ENCODE measurements at places on chromosomes 12 and 14. TPM values are rescaled to one million over a fixed set of nuclear protein-coding genes. Genes with fewer than 3 reads are reported as not detected.

Gene MIP
- not detected for polyA plus RNA-seq

Gene RASAL1
- polyA plus RNA-seq: 0.27 TPM

Gene EIF2S3B
- polyA plus RNA-seq: 13.8 TPM

Gene COPS7A
- polyA plus RNA-seq: 54.8 TPM

Gene GPRC5D
- polyA plus RNA-seq: 0.82 TPM

Gene CD27
- 2.1 TPM for polyA plus RNA-seq

Gene IL23A
- polyA plus RNA-seq: 1.3 TPM

DNA sequence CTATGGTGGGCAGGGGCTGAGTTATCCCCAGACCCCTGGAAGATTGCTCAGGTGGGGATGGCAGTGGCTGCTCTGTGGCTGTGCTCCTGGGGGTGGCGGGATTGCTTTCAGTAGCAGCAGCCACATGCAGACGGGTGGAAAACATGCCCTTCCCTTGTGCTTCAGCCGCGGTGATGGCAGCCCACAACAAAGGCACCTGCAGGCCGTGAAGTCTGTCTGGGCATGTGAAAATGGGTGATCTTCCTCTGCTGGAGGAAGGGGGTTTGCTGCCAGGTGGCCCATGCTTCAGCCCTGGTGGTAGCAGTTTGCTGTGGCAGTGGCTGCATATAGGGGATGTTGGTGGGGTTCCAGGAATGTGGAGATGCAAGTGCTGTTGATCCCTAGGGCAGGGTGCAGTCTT is 326.2 kb upstream of the RGS6 start:
- H3K27ac ChIP-seq: no peak overlapping the region
- no peaks in the 10 kb centered on the region for H3K27me3 ChIP-seq
- no peaks in the 10 kb centered on the region for H3K36me3 ChIP-seq
- H3K4me3 ChIP-seq: no peak overlapping the region
- no peaks in the 10 kb centered on the region for H3K4me1 ChIP-seq

DNA sequence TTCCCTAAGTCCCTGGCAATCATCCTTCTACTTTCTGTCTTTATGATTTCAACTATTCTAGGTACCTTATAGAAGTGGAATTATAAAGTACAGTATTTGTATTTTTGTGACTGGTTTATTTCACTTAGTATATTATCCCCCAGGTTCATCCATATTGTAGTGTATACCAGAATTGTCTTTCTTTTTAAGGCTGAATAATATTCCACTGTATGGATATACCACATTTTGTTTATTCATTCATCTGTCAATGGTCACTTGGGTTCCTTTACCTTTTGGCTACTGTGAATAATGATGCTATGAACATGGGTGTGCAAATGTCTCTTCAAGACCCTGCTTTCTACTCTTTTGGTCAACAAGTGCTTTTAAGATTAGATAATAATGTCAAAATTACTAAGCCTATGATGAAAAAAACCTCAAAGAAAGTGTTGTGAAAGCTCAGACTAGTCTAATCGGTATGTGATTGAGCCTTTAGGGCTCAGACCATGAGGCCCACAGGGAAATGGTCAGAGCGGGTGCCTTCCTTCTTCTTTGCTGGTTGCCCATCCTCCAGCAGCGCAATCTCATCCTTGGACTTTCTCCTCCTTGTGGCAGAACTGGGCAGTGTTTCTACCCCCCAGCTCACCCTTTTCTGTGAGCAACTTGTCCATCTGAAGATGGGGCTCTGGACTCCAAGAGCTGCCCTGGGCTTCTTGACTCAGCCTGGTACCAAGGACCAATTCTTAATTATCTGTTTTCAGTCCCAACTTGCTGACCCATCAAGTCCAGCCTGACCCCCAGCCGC is 105.4 kb downstream of the TTC8 start:
- no peak overlapping the region for H3K27ac ChIP-seq
- DNase-seq: no peak
- H3K4me3 ChIP-seq: no peak overlapping the region
- H3K27me3 ChIP-seq: no peaks in the 10 kb centered on the region

DNA sequence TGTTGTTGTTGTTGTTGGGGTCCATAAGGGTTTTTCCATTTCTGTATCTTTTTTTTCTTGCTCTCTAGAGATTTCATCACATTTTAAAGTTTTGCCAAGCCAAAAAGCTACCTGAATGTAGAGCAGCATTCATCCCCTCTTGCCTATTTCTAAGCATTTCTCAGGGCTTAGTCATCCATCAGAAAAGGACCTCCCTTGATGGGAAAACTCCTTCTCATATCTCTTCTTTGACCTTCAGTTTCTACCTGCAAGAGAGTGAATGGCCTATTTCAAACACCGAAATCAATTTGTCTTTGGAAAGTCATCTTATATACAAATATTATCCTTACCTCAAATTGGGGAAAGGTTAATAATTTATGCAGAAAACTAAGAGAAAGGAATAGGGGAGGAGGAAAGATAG is 4.5 kb downstream of the MYBPC1 start:
- no peak overlapping the region for H3K4me3 ChIP-seq
- DNase-seq: no peak
- H3K36me3 ChIP-seq: no peaks in the 10 kb centered on the region
- H3K4me1 ChIP-seq: no peaks in the 10 kb centered on the region
- H3K27ac ChIP-seq: no peak overlapping the region

DNA sequence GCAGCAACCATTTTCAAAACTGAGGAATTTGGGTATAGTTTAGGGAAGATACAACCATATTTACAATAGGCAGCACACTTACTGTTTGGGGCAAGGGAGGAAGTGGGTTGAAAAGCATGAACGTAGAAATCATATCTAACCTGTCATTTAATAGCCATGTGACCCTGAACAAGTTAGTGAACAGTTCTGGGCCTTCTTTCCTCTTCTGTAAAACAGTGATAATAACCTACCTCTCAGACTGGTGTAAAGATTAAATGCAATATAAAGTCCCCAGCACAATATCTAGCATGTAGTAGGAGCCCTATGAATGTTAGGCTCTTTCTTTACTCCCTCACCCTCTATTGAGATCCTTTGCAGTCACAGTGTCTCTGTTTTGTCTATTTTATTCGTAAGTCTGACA is 33.5 kb downstream of the A2ML1 start:
- no peaks in the 10 kb centered on the region for H3K36me3 ChIP-seq
- no peak overlapping the region for H3K27ac ChIP-seq
- no peaks in the 10 kb centered on the region for H3K27me3 ChIP-seq
- H3K4me3 ChIP-seq: no peak overlapping the region

GRCh38 chr12:26564391-26564790 is 268.6 kb downstream of the ITPR2 start:
- no peak overlapping the region for H3K4me3 ChIP-seq
- no peaks in the 10 kb centered on the region for H3K36me3 ChIP-seq
- no peaks in the 10 kb centered on the region for H3K4me1 ChIP-seq
- H3K27me3 ChIP-seq: no peaks in the 10 kb centered on the region
- no peak overlapping the region for H3K27ac ChIP-seq
- DNase-seq: no peak

- no peaks in the 10 kb centered on the region for H3K4me1 ChIP-seq
- no peaks in the 10 kb centered on the region for H3K36me3 ChIP-seq
- no peaks in the 10 kb centered on the region for H3K27me3 ChIP-seq
- H3K27ac ChIP-seq: no peak overlapping the region
- no peak overlapping the region for H3K4me3 ChIP-seq
Observed at GRCh38 chr14:54591866-54592265, 24.9 kb downstream of the SAMD4A start.

DNA sequence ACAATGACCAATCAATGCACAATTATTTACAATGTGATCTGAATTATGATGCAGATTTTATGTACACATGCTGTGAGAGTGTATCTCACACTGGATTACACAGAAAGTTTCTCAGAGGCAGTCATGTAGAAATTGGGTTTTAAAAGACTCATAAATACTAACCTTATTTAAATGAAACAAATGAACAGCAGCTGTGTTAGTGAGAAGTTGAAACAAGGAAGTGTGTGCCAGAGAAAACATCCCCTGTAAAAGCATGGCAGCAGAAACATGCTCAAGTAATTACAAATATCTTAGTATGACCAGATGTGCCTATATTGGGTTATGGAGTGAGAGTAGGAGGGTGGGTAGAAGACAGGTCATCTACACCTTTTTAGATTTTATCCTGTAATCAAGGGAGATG is 723.7 kb downstream of the C12orf50 start:
- H3K36me3 ChIP-seq: no peaks in the 10 kb centered on the region
- H3K4me1 ChIP-seq: no peaks in the 10 kb centered on the region
- H3K27me3 ChIP-seq: no peaks in the 10 kb centered on the region
- no peak overlapping the region for H3K4me3 ChIP-seq
- no peak overlapping the region for H3K27ac ChIP-seq

GRCh38 chr12:89949457-89950195 is 241.0 kb upstream of the ATP2B1 start:
- peaks cover 8% of the 10 kb centered on the region for H3K4me1 ChIP-seq
- no peaks in the 10 kb centered on the region for H3K36me3 ChIP-seq
- DNase-seq: no peak
- H3K4me3 ChIP-seq: no peak overlapping the region
- peak overlapping the region; percentile 10 for H3K27ac ChIP-seq
- no peaks in the 10 kb centered on the region for H3K27me3 ChIP-seq

DNA sequence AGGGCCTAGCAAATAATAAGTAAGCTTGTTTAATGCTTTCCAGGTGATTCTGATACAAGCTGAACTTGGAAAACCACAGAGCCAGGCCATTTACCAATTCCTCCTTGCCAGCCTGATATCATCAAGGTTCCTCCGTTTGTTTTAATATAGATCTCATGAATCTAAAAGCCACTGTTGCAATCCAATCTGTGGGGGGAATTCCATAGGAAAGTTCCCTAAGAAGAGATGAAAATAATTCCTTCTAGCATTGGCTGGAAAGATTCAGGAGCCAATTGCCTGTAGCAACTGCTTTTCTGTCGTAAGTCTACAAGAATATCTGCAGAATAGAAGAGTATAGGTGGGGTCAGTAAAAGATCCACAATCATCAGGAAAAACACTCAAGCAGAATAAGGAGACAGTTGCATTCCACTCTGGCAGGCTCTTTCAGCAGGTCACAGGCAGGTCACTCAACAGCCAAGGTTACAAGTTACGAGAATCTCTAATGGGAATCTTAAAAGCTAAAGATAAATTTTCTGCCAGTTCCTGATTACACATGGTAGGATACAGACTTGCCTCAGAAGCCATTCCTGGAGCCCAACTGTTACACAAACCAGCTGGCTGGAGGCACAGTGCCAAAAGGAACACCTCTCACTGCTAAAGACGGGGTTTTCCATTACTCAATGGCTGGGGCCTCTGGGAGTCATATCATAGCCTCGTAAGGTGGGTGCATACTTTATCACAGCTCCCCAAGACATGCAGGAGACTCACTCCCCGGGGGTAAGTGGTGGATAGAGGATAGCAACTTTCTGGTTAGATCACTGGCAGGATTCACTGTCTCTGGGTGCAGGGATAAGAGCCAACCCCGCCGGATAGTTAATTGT is 43.6 kb downstream of the FGD6 start:
- H3K4me3 ChIP-seq: no peak overlapping the region
- no peaks in the 10 kb centered on the region for H3K27me3 ChIP-seq
- DNase-seq: no peak
- peak overlapping the region; percentile 10 for H3K27ac ChIP-seq

- no peaks in the 10 kb centered on the region for H3K36me3 ChIP-seq
- DNase-seq: no peak
- H3K27ac ChIP-seq: no peak overlapping the region
- H3K4me1 ChIP-seq: no peaks in the 10 kb centered on the region
- H3K27me3 ChIP-seq: no peaks in the 10 kb centered on the region
Observed at GRCh38 chr14:44564908-44565307, 57.8 kb upstream of the FSCB start.

GRCh38 chr14:94677213-94677612 is 65.0 kb downstream of the SERPINA3 start:
- H3K36me3 ChIP-seq: no peaks in the 10 kb centered on the region
- H3K4me3 ChIP-seq: no peak overlapping the region
- DNase-seq: peak; percentile 10
- H3K27me3 ChIP-seq: peaks cover 18% of the 10 kb centered on the region
- no peaks in the 10 kb centered on the region for H3K4me1 ChIP-seq
- no peak overlapping the region for H3K27ac ChIP-seq

GRCh38 chr12:90959538-90960139 is 4.7 kb upstream of the CCER1 start:
- DNase-seq: peak; percentile 74
- H3K4me1 ChIP-seq: no peaks in the 10 kb centered on the region

- no peaks in the 10 kb centered on the region for H3K36me3 ChIP-seq
- H3K27me3 ChIP-seq: no peaks in the 10 kb centered on the region
- no peak overlapping the region for H3K27ac ChIP-seq
- no peak overlapping the region for H3K4me3 ChIP-seq
Observed at GRCh38 chr12:8590842-8591545, 21.7 kb downstream of the AICDA start.

GRCh38 chr12:5438671-5439200 is 6.8 kb downstream of the NTF3 start:
- H3K27me3 ChIP-seq: peaks cover 77% of the 10 kb centered on the region
- no peak overlapping the region for H3K27ac ChIP-seq
- H3K4me3 ChIP-seq: no peak overlapping the region
- no peak for DNase-seq
- H3K36me3 ChIP-seq: no peaks in the 10 kb centered on the region
- H3K4me1 ChIP-seq: no peaks in the 10 kb centered on the region

DNA sequence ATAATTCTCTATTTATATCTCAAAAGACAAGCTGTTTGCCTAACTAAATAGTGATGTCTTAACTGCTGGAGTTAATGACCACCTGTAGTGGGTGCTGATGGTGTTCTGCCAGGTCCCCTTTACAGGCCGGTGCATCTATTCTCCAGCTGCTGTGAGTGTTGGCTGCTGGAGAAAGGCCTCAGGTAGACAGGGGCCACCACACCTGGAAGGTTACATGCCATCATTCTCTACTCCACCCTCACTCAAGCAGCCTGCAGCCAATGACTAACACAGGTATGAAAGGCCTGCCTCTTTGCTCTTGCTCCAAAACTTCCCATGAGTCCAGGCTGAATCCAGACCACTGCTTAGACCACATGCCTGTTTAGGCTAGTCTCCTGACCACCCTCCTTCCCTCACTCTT is 73.9 kb downstream of the RPS6KA5 start:
- no peak overlapping the region for H3K27ac ChIP-seq
- no peak overlapping the region for H3K4me3 ChIP-seq
- no peak for DNase-seq
- no peaks in the 10 kb centered on the region for H3K36me3 ChIP-seq
- H3K27me3 ChIP-seq: no peaks in the 10 kb centered on the region
- H3K4me1 ChIP-seq: no peaks in the 10 kb centered on the region

GRCh38 chr14:38958589-38958988 is 144.4 kb downstream of the SEC23A start:
- no peak for DNase-seq
- no peak overlapping the region for H3K4me3 ChIP-seq
- no peaks in the 10 kb centered on the region for H3K36me3 ChIP-seq
- no peak overlapping the region for H3K27ac ChIP-seq
- H3K4me1 ChIP-seq: no peaks in the 10 kb centered on the region

GRCh38 chr12:12786706-12787601 is 1.5 kb downstream of the APOLD1 start:
- H3K4me3 ChIP-seq: peak overlapping the region; percentile 65
- no peaks in the 10 kb centered on the region for H3K27me3 ChIP-seq
- peak; percentile 93 for DNase-seq
- peaks cover 11% of the 10 kb centered on the region for H3K4me1 ChIP-seq
- no peaks in the 10 kb centered on the region for H3K36me3 ChIP-seq
- peak overlapping the region; percentile 87 for H3K27ac ChIP-seq

- no peaks in the 10 kb centered on the region for H3K27me3 ChIP-seq
- H3K4me3 ChIP-seq: no peak overlapping the region
- no peaks in the 10 kb centered on the region for H3K36me3 ChIP-seq
- H3K4me1 ChIP-seq: no peaks in the 10 kb centered on the region
Observed at GRCh38 chr12:75759196-75759595, 247.8 kb upstream of the KRR1 start.

GRCh38 chr12:107415071-107415470 is 270.5 kb upstream of the PWP1 start:
- DNase-seq: no peak
- no peak overlapping the region for H3K27ac ChIP-seq
- no peaks in the 10 kb centered on the region for H3K4me1 ChIP-seq
- no peak overlapping the region for H3K4me3 ChIP-seq
- H3K36me3 ChIP-seq: no peaks in the 10 kb centered on the region
